ENCODE measurements at places on chromosomes 5 and 9. TPM values are rescaled to one million over a fixed set of nuclear protein-coding genes. Genes with fewer than 3 reads are reported as not detected.

- H3K27me3 ChIP-seq = no peaks in the 10 kb centered on the region
- no peaks in the 10 kb centered on the region for H3K36me3 ChIP-seq
- peak overlapping the region; percentile 56 for H3K27ac ChIP-seq
- peaks cover 61% of the 10 kb centered on the region for H3K4me1 ChIP-seq
These were observed 7.4 kb downstream of the KLF9 start for GRCh38 chr9:70407081-70407503.

- no peaks in the 10 kb centered on the region for H3K36me3 ChIP-seq
- H3K4me1 ChIP-seq = no peaks in the 10 kb centered on the region
- DNase-seq = no peak
- H3K27ac ChIP-seq = no peak overlapping the region
These were observed 36.3 kb downstream of the ZNF474 start for GRCh38 chr5:122165559-122166078.

Gene ELP1
- total RNA-seq = 25.0 TPM

Gene TEX48
- not detected for total RNA-seq

Gene SELENOP
- 3.1 TPM for total RNA-seq

GRCh38 chr5:141373673-141374317 lies at the start of gene PCDHGA6:
TSS of gene PCDHGA6 (plus strand) at chr5:141373891. CDS start at chr5:141374084, 193 bp downstream.
- H3K4me3 ChIP-seq = peak within 1 kb of the TSS; percentile 55
- DNase-seq = peak; percentile 20
- H3K27me3 ChIP-seq = peaks cover 19% of the 10 kb centered on the region
- no peaks in the 10 kb centered on the region for H3K4me1 ChIP-seq
- H3K27ac ChIP-seq = no peak within 1 kb of the TSS

Gene ANKRD34B
- not detected for total RNA-seq

Gene PCDHGA9
- total RNA-seq = 0.26 TPM

- H3K4me3 ChIP-seq = no peak overlapping the region
- peak overlapping the region; percentile 81 for H3K27ac ChIP-seq
- no peaks in the 10 kb centered on the region for H3K27me3 ChIP-seq
- no peak for DNase-seq
These were observed 19.9 kb downstream of the TNFSF8 start for GRCh38 chr9:114910541-114910940.

- peaks cover 51% of the 10 kb centered on the region for H3K4me1 ChIP-seq
- peak; percentile 38 for DNase-seq
- peak overlapping the region; percentile 77 for H3K4me3 ChIP-seq
- peaks cover 15% of the 10 kb centered on the region for H3K36me3 ChIP-seq
These were observed 781 bp downstream of the ST6GALNAC4 start for GRCh38 chr9:127915801-127916719.

Gene HEXB
- total RNA-seq = 44.0 TPM

Gene LRRC70
- total RNA-seq = 4.5 TPM

DNA sequence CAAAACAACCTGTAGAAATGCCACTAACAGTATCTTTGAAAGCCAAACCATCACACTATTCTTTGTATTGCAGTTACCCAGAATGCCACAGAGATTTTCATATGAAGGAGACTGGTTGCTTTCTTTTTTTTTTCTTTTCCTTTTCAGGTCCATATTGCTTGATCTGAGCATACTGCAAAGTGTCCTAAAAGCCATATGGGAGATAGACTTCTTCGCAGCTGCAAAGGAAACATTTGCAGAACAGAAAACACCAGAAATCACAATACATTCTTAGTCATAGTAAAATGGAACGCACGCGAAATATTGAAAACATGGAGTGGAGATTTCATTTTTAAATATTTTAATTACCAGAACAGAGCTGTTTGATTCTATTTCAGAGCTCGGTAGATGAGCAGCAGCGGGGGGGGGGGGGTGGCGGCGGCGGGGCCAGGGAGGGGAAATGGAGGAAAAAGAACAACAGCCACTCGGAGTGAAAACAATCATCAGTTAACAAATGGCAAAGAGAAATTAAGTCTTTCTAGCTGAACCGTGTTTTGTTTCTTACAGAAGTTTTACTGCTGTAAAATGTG lies 284.1 kb downstream of the NFIB start:
- H3K36me3 ChIP-seq = no peaks in the 10 kb centered on the region
- no peaks in the 10 kb centered on the region for H3K27me3 ChIP-seq
- H3K4me3 ChIP-seq = no peak overlapping the region
